ENCODE measurements at places on chromosomes 6 and 20.
A peak's percentile ranks its signal among the peaks of the same experiment; 100 is the strongest.

GRCh38 chr6:13431861-13432465, 55.4 kb downstream of the GFOD1 start:
- DNase-seq, result no peak

GRCh38 chr20:9838378-9839295, at the start of gene PAK5:
TSS of gene PAK5 (minus strand) at chr20:9839076. CDS start at chr20:9644328, 194,748 bp downstream.
- DNase-seq, result no peak

- no peak for DNase-seq
Observed at GRCh38 chr6:82602776-82603175, 239.2 kb downstream of the TPBG start.

- DNase-seq, result no peak
Observed at GRCh38 chr20:728256-728944, 39.9 kb downstream of the SLC52A3 start.

GRCh38 chr6:122548281-122548680, 61.9 kb upstream of the PKIB start:
- no peak for DNase-seq

GRCh38 chr6:64538722-64539121, 903.1 kb downstream of the PHF3 start:
- no peak for DNase-seq

GRCh38 chr6:168313431-168314011, 6.1 kb downstream of the DACT2 start:
- DNase-seq, result no peak

DNA sequence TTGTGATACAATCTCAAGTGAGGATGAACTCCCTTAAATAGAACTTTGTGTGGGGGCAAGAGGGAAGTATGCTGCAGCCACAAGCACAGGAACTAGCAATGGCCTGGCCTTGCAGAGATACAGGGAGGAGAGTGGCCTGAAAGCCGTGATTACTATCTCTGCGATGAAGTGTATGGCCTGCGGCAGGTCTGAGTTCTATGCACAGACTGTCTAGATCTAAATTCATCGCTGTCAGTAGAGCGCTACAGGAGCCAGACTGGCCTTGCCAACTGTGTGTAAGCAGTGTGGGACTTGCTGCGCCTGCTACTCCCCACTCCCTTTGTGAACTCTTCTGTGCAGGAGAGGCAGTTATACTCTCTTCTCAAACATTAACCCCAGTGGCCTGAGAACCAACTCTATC, 997.0 kb downstream of the GRIK2 start:
- no peak for DNase-seq

GRCh38 chr20:47726632-47727031, 58.6 kb downstream of the SULF2 start:
- DNase-seq, result no peak

- DNase-seq, result no peak
Observed at GRCh38 chr6:12077021-12077710, 65.1 kb downstream of the HIVEP1 start.

DNA sequence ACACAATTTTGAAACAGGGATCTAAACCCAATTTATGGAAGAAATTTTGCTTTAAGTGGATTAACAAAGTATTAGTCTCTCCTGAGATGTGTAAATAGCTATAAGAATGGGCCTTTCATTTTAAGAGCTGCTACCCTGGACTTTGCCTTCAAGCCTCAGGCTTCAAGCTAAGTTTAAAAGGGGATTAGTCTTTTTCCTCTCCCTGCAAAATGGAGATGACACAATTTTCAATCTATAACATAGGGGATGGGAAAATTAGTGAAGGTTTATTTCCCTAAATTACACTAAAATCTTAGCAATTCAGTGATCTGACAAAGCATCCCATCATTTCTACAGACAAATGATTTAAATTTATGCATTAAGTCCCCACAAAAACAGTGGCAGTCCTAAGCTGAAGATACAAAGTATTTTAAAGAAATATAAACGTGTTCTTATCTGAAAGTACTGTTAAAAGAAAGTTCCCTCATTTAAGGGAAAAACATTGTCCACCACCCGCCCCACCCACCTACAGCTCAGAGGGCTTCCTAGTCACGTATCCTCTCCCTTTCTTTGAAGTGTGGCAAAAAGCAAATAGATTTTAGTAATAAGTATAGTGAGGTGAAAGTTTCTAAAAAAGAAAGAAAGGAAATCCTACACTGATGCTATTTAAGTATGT, 14.5 kb downstream of the ARHGAP18 start:
- DNase-seq, result no peak

DNA sequence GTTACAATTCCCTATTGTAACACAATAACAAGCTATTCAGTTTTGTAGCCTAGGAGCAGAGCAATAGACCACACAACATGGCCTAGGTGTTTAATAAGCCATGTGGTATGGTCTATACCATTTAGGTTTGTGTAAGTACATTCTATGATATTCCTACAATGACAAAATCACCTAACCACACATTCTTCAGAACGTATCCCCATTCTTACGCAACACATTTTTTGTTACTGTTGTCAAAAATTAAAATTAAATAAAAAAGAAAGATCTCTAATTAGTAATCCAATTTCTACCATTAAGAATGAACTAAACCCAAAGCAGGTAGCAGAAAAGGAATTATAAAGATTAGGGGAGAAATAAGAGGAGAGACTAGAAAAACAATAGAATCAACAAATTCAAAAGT, 44.0 kb downstream of the RANBP9 start:
- DNase-seq, result no peak

GRCh38 chr6:149389509-149390297, 10.4 kb upstream of the SUMO4 start:
- DNase-seq, result no peak

GRCh38 chr6:41920921-41921711, at the start of the genes BYSL and MED20:
TSS of gene BYSL (plus strand) at chr6:41921499. CDS start at chr6:41921563, 64 bp downstream.
TSS of gene MED20 (minus strand) at chr6:41921139. CDS start at chr6:41921018, 121 bp downstream.
- DNase-seq, result peak; percentile 94

DNA sequence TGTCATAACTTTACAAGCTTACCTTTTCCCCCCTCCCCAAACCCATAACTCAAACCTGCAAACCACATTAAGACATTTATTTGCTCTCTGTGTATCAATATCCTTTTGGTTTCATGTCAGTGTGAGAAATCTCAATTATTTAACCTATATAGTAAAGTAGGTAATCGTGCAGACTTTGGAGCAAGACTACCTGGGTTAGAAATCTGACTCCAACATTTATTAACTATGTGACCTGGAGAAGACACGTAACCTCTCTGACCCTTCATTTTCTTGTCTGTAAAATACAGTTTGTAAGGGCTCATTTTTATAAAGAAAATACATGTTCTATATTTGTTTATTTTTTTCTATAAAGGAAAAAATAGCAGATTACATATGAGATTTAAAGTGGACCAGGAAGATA, 448.9 kb upstream of the MANEA start:
- DNase-seq, result no peak

DNA sequence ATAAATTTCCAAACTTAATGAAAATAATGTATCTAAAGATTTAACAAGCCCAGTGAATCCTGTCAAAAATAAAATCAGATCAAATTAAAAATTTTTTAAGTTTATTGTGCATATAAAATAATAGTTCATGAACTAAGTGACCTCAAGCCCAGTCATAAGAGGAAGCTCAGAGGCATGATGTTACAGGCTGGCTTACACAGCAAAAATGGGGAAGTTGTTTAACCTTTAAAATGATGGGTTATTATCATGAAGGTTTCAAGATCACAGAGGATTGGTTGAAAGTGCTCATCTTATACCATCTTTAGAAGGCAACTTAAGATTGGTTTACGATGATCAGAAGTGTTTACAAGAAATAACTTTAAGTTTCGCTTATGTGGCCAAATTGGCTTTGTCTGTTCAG, 102.5 kb downstream of the PAK5 start:
- no peak for DNase-seq
